ENCODE measurements at places on chromosomes 7 and 10.

DNA sequence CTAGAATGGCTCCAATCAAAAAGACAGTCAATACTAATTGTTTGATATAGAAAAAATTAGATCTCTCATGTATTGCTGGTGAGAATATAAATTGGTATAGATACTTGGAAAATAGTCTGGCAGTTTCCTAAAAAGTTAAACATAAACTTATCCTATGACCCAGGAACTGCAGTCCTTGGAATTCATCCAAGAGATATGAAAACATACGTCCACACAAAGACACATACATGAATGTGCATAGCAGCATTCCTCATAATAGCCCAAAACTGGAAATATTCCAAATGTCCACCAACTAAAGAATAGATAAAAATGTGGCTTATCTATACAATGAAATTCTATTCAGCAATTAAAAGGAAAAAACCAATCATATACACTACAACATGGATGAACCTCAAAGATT lies 128.4 kb downstream of the ZFAND4 start:
- no peak for DNase-seq

DNA sequence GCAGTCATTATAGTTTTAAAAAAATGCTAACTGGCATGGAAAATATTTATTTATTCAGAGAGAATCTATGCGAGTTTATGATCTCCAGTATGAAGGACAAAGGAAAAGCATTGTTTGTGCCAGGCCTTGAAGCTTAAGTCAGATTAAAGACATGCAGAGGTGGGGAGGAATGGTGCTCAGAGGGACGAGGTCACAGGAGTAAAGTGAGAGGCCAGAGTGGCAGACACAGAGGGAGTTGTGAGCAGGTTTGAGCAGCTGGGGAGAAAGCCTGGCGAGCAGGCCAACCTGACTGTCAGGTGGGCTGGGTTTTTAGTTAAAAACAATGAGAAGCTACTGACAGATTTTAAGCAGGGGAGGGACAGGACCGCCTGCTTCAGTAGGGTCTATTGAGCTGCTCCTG lies 6.8 kb upstream of the CCNY start:
- DNase-seq: no peak

- DNase-seq: no peak
These were observed 195.3 kb upstream of the CTBP2 start for GRCh38 chr10:125355657-125356056.

DNA sequence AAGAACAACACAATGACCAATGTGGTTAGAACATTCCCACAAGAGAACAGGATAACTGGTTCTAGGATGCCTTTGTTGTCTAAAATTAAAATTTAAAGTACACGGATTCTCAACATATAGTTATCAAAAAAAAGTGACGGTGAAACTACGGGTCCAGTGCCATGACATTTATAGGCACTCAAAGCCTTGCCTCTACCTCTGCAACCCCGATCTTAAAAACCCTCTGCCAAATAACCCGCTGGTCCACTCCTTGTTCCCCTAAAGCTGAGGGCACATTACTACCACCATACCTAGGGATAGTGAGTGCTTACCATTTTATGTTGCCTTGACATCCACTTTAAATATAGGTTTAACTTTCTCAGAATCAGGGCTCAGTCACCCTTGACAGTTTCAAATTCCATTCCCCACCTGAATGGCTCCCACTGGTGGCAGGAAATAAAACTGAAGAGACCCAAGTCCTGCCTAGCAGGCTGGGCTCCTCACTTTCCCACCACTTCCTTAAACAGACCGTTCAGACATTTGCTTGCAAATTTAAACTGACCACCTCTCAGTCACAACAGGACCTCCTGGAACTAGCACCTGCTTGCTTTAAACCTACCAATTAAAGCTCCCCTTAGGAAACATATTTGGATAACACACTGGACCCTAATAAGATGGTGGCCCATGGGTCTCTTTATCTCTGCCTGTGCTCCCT lies 169.9 kb upstream of the ASAH2 start:
- no peak for DNase-seq

- DNase-seq: no peak
These were observed 44.6 kb downstream of the FGFR2 start for GRCh38 chr10:121553511-121554264.

GRCh38 chr10:13223241-13223640 lies 10.9 kb downstream of the UCMA start:
- DNase-seq: no peak

DNA sequence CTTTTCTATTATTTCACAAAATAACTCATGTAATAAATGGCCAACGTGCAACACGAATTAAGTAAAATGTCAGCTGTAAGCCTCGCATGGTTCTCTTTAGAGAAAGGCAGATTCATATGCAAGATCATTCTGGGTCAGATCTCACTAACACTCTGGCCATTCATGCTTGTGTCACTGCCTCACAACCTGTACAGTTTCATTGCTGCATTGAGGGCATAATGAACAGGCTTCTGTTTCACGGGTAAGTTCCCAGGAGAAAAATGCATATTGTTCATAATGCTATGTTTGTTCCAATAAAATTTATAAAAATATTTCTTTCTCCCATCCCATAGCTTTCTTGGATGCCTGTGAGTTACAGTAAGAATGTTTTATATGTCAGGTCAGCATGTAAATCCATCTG lies 734.0 kb upstream of the ANKRD30A start:
- DNase-seq: no peak

DNA sequence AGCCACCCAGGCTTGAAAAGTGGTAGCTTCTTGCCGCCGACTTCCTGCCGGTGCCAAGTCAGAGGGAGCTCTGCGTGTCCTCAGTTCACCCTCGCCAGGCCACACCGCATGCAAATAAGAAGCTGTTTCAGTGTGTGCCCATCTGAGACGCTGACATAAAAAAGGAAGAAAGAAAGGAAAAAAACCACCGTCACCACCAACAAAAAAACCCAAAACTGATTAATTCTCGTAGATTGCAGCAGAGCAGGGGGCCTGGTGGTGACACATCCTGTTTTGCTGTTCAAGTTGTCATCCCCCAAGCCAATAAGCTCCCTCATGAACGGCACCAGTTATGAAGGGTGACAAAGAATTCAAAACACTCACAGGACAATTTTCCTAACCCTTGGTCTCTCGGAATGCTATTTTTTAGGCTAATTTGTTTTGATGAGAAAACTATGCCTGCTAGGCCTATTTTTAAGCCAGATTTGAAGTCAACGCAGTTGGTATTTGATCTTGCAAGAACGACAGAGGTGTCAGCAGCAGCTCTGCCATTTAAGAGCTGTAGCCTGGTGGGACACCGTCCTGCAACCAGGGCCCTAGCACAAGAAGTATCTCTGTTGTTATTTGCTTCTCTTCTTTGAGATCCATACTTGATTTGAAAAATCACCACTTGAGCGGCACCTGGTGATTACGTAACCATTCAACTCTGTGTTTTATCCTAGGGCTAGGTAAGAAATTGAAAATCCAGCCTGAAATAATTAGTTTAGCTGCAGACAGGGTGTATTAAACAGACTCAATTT lies 145.6 kb downstream of the PFKFB3 start:
- DNase-seq: no peak

- DNase-seq: no peak
These were observed 256.2 kb downstream of the LHFPL3 start for GRCh38 chr7:104584620-104585019.

DNA sequence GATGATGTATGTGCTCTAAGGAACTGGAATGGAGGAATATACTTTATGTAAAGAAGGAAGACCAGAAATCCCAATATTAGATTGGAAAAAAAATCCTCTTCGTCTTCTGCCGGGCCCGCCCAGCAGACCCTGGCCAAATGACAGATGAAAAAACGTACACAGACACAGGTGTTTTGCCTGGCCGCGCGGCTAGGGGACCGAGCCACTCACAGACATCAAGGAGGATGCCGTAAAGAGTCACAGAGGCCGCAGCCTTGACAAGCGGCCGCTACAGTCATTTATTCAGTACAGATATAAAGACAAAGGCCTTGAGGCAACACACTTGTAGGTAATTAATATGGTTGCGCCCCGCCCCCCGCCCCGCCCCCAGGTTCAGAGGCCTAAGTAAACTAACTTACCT lies 594.1 kb downstream of the GRM8 start:
- no peak for DNase-seq

GRCh38 chr10:111128331-111129180 lies 51.7 kb downstream of the ADRA2A start:
- no peak for DNase-seq

- DNase-seq: no peak
These were observed 14.6 kb upstream of the GDI2 start for GRCh38 chr10:5827841-5828240.

DNA sequence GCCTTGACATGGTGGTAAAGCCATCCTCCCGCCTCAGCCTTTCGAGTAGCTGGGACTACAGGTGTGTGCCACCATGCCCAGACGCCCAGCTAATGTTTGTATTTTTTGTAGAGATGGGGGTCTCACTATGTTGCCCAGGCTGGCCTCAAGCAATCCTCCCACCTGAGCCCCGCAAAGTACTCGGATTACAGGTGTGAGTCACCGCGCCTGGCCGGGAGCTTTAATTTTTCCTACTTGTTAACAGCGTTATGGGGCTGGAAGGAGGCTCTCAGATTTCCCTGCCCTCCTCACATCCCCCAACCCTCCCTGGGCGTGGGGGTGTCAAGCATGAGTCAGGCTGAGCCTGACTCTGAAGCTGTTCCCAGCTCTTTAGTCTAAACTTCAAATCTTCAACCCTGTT lies 8.3 kb downstream of the ALKBH4 start:
- no peak for DNase-seq

GRCh38 chr7:147711447-147711846 lies 879.1 kb upstream of the C7orf33 start:
- DNase-seq: peak; percentile 37

- DNase-seq: no peak
These were observed 40.1 kb downstream of the GPAM start for GRCh38 chr10:112143420-112143819.

DNA sequence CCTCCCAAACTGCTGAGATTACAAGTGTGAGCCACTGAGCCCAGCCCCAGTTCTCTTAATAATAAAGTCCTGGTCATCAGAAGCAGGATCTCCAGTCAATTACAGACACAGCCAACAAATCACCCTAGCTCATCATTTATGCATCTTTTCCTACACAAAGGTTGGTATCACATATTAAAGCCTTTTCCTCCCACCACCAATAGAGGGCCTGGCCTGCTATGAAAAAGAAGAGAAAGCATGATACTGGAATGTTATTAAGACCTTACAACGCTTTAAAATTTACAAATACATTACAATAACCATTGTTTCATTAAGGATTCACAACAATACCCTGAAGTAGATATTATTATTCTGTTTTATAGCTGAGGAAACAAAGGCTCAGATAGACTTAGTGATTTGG lies 25.9 kb downstream of the VAX1 start:
- DNase-seq: no peak

DNA sequence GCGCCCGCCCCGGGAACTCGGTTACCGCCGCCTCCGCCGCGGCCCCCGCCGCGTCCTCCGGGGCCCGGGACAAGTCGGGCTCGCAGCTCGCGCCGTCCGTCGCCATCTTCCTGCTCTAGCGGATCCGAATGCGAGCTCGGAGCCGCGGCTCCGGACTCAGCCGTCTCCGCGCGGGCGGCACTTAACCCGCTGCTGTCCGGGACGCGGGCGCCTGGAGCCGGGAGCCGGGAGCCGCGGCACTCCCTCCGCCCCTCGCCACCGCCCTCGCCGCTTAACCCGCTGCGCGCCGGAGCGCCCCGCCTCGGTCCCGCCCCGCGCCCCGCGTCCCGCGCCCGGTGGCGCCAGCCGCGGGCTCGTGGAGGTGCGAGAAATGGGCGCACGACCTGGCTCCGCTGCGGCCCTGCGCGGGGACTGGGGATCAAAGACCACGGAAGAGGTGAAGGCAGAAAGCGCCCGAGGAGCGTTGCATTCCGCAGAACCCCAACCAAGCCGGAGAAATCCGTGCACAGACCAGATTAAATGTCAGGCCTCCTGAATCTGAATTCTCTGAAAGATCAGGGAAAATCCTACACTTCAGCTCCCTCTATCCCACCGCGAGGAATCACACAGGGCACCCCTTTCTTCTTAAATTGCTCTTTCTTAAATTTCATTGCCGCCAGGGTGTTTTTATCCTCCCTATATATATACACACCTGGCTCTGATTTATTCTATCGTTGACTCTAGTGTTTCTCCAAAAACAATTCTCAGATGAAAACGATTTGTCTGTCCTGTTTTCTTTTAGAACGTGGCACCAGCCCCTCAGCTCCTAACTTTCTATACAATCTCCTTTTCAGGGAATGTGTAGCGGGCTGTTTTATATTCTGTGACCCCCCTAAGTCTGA lies at the start of gene CTTNBP2:
CTTNBP2 (minus strand) TSS at position 132 of the 881 bp plus-strand sequence; CDS start at position 106, 26 bp downstream.
- peak; percentile 67 for DNase-seq

- DNase-seq: no peak
These were observed 148.7 kb downstream of the BBS9 start for GRCh38 chr7:33278095-33278494.

DNA sequence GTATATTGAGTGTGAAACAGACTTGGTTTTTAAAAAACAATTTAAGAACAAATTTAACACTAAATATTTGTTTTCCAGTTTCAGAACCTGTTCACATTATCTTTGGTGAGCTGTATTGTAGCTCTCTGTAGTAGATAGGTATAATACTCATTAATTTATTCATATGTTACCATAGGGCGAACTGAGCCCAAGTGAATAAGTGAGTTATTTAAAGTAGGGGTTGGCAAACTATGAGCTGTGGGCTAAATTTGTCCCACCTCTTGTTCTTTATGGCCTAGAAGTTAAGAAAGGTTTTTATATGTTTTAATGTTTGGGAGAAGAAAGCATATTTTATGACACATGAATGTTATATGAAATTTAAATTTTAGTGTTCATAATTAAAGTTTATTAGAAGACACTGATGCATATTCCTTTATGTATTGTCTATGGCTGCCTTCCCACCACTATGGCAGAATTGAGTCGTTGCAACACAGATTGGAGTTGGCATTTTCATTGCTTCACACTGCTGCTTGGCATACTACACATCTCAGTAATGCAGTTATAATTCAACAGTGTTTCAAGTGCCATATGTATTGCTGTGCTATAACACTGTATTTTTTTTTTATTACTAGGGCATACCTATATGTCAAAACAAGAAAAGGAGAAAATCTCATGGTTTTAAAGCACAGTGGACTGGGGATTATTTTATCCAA lies 146.5 kb downstream of the ADK start:
- DNase-seq: no peak

DNA sequence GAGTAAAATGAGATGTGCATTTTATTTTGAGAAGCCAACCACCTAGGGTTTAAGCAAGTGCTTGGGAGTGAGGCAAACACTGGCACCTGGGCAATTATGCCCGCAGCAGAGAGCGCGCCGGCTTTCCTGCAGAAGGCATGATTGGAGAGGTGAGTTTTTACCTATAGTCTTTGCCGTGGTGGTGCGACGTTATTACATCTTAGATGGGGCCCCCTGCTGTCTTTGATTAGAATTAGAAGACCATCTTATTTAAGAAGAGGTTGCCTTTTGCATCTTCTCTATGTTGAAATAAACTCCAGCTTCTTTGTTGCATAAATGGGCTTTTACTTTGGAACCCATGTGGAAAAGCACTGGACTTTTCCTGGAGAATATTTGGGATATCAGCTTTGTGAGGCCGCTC lies 409.5 kb downstream of the GLRX3 start:
- no peak for DNase-seq

- no peak for DNase-seq
These were observed 40.1 kb upstream of the AKR1C2 start for GRCh38 chr10:5043716-5044115.

GRCh38 chr10:35926846-35927245 lies 284.8 kb upstream of the FZD8 start:
- no peak for DNase-seq

GRCh38 chr10:70751356-70751755 lies 33.8 kb downstream of the TBATA start:
- DNase-seq: no peak

- DNase-seq: no peak
These were observed 9.0 kb downstream of the CYP2E1 start for GRCh38 chr10:133536198-133536597.
